MG63 (cell line): ENCODE measurements at places on chromosomes 7 and 10. TPM values are rescaled to one million over a fixed set of nuclear protein-coding genes. Genes with fewer than 3 reads are reported as not detected.

- DNase-seq = no peak
Observed at GRCh38 chr10:115674496-115674895, 581.3 kb downstream of the ATRNL1 start.

- DNase-seq = no peak
Observed at GRCh38 chr7:13724977-13725566, 264.4 kb downstream of the ETV1 start.

GRCh38 chr10:70265032-70265689 lies 18.6 kb downstream of the NPFFR1 start:
- no peak for DNase-seq

- DNase-seq = no peak
Observed at GRCh38 chr7:135381369-135381768, 128.5 kb downstream of the CNOT4 start.

- no peak for DNase-seq
Observed at GRCh38 chr10:29959586-29959985, 99.8 kb downstream of the JCAD start.

DNA sequence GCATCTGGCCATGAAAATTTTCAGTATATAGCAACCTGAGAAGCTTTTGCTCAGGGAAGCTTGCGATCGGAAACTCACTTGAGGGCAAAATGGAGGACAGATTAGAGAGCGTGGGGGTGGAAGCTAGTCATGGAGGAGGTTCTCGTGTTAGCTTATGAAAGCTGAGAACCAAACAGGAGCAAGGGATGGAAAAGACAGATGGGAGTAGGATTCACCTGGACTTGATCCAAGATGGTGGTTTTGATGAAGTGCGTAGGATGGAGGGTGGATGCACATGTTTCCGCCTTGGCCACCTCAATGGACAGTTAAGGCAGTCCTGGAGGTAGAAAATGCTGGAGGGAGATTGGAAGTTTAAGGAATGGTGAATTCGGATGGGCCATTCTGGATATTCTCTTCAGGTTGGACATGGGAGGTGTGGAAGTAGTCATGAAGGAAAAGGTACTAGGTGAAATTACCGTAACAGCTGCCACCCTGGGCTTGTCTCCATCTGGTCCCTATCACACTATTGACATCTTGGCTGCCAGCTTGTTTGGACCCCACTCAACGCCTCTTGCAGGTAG lies 6.3 kb upstream of the C10orf95 start:
- no peak for DNase-seq

GRCh38 chr10:46518028-46518725 lies 38.3 kb downstream of the GPRIN2 start:
- no peak for DNase-seq

Gene CYP2C9
- total RNA-seq = not detected in 2 replicates

GRCh38 chr7:24549991-24550390 lies 23.3 kb upstream of the PALS2 start:
- no peak for DNase-seq

Gene HHEX
- 4.2 and 9.6 TPM in 2 replicates for total RNA-seq

Gene FAM237B
- not detected in 2 replicates for total RNA-seq

GRCh38 chr10:110852255-110852896 lies 19.4 kb upstream of the PDCD4 start:
- DNase-seq = no peak

DNA sequence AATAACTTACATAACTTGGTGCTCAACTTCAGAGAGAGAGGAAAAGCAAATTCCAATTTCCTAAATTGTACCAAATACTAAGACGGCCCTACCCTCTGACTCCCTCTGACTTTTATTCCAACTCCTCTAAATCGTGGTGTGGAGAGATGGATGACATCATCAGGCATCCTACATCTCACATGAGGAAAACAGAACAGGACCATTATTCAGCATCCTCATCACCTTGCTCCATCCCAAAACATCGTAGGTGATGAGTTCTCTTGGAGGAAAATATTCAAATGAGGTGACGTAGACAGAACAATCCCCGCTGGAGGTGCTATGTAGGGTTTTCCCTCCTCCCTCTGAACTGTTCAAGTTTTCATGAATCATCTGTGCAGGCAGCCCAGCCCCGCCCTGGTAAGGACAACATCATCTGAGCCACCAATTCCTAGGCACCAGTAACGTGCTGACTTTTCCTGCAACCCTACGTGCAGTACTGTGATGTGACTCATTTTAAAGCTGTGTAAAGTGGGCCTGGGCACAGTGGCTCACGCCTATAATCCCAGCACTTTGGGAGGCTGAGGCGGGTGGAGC lies 167.2 kb downstream of the CALN1 start:
- DNase-seq = no peak

GRCh38 chr10:124270530-124271327 lies 148.0 kb downstream of the OAT start:
- DNase-seq = no peak

- no peak for DNase-seq
Observed at GRCh38 chr7:99504281-99504602, 220 bp upstream of the ZKSCAN5 start.

- DNase-seq = no peak
Observed at GRCh38 chr10:792792-793100, 103.3 kb upstream of the DIP2C start.

Gene GPR158
- total RNA-seq = not detected in 2 replicates

DNA sequence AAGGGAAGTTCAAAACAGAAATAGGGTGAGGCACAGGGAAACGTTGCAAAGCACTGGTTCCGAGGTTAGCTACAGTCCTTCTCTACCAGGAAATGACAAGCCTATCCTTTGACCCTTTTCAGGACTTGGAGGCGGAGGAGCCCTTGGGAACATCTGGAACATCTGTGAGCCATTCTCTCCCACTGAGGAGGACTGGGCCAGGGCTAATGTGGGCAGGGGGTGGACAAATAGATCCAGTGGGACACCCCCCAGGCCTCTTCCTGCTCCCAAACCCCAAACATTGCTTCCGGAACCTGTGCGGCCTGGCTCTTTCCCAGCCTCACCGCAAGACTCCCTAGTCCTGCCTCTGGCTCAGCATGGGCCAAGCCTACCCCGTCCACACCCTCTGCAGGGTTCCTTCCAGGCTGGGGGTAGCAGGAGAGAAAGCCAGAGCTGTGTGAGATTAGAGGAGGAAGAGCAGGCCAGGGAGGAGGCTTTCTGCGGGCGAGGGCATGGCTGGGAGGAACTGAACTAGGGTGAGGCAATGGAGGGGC lies 36.5 kb downstream of the GHRHR start:
- DNase-seq = no peak

GRCh38 chr7:140310337-140311002 lies 87.9 kb downstream of the SLC37A3 start:
- DNase-seq = no peak

DNA sequence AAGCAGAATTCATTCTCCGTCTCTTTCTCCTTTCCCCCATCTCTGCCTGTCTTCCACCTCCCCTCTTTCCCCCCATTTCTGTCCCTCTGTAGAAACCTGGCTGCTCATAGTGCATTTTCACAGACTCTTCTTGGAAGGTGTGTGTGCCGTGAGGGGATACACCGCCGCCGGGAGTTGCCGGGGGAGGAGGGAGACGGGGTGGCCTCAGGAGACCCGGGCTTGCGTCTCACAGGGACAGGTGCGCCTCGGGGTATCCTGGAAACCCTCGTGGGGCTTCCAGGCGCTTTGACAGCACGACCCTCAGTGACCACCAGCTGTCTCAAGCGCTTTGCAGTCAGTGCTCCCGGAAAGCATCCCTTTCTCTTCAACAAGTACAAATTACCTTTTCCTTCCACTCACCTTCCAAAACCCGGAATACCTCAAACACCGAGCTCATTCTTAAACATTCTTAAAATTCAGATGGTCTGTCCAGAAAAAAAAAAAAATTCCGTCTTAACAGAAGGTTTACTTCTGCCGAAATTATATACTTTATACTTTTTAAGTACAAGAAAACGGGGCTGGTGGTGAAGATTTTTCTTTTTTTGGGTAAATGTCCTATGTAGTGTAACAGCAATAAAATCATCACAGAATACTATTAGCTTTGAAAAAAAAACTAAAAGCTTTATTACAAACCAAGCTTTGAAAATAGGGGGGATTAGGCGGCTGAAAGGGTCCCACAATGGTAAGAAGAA lies 8.2 kb downstream of the EMX2 start:
- no peak for DNase-seq

DNA sequence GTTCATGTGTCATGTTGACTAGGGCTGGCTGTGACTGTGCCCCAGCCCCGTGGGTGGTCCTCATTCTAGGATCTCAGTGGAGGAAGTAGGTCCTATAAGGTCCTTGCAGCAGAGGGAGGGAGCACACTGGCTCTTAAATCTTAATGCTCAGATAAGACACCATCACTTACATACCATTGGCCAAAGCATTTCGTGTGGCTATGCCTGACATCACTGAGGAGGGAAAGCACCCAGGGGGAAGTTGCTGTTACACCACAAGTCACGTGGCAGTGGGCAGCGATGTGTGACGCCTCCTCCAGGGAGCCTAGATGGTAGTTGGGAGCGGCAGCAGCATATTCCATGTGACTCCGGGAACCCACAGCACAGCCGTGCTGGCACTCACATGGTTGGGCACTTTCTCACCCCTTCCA lies 224.7 kb upstream of the SH2B2 start:
- no peak for DNase-seq

- DNase-seq = no peak
Observed at GRCh38 chr7:114255404-114255841, 159.2 kb upstream of the FOXP2 start.

DNA sequence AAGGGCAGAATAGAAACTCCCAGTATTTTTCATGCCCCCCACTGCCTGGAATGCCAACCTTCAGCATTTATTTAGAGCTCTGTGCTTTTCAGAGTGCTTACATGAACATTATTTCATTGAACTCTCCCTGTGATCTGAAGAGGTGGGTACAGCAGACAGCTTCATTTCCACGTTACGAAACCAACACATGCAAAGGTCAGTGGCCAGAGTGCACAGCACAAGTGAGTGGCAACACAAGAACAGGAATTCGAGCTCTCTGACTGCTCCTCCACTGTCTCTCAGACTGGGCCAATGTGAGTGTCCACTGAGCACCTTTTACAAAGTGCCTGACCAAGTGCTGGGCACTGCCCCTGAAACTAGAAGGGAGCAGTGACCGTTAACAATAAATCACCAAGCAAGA lies 162.9 kb downstream of the GLI3 start:
- no peak for DNase-seq

DNA sequence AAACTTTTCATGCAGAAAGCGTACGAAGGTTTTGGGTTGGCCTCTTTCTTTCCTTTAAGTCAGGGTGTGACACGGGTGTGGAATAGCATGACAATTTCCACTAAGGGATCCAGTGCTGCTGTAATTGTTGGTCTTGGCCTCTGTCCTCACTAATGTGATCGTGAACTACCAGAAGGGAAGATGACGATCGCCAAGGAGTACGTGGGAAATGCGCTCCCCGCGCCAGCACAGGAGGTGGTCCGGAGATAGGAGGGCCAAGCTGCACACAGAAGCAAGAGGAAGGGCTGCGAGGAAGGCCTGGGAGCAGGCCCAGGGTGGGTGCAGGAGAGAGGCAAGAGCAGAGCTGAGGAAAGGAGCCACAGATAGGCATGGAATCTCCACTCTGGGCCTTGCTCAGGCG lies 79.7 kb upstream of the PODXL start:
- DNase-seq = no peak

DNA sequence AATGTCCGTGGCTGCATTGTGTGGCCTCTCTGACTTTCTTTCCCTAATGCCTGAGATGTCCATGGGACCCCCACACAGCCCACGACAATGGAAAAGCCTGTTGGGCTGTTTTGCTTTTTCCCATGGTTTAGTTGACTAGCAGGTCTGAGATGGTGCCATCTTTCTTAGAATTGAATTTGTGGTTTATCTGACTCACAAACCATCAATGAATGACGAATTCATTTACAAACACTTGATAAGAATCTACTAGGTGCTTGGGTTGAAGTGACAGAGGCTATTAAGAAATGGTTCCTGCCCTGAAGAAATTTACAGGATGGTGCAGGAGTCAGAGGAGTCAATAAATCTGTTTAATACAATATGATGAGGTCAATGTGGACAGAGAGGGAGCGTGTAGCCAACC lies 75.4 kb downstream of the OTUD1 start:
- no peak for DNase-seq

GRCh38 chr10:50636618-50637579 lies 13.1 kb upstream of the SGMS1 start:
- no peak for DNase-seq

DNA sequence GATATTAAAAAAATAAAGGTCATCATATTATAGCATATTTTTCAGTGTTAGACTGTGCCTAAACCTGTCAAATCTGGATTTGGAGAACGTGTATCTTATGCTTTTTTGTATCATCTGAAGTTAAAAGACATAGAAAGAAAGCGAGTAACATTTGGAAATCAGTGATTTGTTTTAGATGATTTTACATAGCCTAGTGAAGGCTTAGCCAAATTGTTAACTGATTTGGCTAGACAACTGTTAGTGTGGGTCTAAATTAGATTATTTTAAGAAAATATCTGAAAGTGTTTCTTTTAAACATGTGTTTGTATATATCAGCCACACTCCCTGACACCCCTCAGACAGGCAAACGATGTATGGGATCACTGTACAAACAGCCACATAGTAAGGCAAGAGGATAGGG lies 35.6 kb downstream of the ACTA2 start:
- no peak for DNase-seq

Gene SCART1
- total RNA-seq = 0.35 and 1.5 TPM in 2 replicates

Gene CARD11
- total RNA-seq = not detected in 2 replicates

- peak; percentile 45 for DNase-seq
Observed at GRCh38 chr7:116802144-116802745, 60.1 kb upstream of the CAPZA2 start.

Gene GUSB
- total RNA-seq = 27.0 and 29.2 TPM in 2 replicates

DNA sequence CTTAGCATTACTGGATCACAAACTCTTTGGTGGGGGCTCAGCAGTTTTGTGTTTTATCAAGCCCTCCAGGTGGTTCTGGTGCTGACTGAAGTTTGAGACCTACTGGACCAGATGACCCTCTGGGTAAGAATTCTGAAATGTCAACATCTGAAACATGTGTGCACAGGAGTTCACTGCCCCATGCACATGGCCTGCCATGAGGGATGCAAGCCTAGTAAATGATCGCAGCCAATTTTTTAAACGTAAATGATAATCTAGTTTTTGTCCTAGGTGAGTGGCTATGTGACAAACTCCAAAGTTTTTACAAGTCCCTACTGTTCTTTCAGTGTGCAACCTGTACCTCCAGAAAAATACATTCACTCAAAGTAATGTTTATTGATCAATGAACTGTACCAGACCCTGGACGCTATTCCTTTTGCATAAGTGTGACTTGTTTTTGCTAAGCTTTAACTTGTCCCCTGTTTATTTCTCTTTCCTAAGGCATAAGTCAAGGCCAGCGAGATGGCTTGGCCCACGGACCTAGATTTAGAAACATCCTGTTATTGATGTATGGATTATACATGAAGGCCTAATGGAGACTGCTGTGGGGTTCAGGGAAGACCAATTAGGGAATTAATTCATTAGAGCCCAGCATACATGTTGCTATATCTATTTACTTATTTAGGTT lies 531.1 kb downstream of the LRMDA start:
- no peak for DNase-seq

GRCh38 chr10:109430043-109430760 lies 493.1 kb downstream of the XPNPEP1 start:
- DNase-seq = peak; percentile 52

Gene SFRP4
- 13.1 and 16.3 TPM in 2 replicates for total RNA-seq

- DNase-seq = no peak
Observed at GRCh38 chr10:7318836-7319235, 92.0 kb downstream of the SFMBT2 start.

- no peak for DNase-seq
Observed at GRCh38 chr10:27494116-27494805, 9.8 kb upstream of the RAB18 start.

Gene AKR1B1
- total RNA-seq = 53.3 and 89.3 TPM in 2 replicates
